Dermis microvascular lymphatic vessel endothelial cell (primary cell): ENCODE measurements at places on chromosomes 12 and 14. TPM values are rescaled to one million over a fixed set of nuclear protein-coding genes. Genes with fewer than 3 reads are reported as not detected.
A peak's percentile ranks its signal among the peaks of the same experiment; 100 is the strongest.

DNA sequence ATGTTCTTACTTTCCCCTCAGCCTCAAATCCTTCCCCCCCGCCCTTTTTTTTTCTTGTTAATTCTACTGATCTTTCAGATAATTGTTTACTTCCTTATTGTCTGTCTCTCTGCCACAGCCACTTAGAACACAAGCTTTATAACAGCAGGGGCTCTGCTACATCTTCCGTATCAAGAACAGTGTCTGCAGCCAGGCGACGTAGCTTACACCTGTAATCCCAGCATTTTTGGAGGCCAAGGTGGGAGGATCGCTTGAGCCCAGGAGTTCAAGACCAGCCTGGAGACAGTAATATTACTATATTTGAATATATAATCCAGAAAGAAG is 5.4 kb downstream of the SOS2 start:
- DNase-seq, result no peak

DNA sequence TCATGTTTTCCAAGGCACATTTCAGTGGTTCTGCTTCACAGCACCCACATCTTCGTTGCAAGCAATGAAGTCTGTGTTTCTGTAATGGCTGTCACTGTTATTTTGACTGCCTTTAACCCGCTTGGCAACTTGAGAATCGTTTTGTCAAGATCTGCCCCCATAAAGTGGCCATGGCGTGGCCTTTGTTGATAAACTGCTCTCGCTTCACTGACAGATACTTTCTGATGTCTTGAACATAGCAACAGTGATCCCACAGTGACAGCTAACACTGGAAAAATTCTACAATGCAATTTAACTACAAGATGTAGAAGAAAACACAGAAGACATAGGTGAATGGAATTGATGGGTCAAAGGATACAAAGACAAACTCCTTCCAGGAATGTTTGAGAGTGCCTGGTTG is 184.2 kb downstream of the KLHL28 start:
- DNase-seq, result no peak

The NTN4 gene
- total RNA-seq, result 204 and 516 TPM in 2 replicates

DNA sequence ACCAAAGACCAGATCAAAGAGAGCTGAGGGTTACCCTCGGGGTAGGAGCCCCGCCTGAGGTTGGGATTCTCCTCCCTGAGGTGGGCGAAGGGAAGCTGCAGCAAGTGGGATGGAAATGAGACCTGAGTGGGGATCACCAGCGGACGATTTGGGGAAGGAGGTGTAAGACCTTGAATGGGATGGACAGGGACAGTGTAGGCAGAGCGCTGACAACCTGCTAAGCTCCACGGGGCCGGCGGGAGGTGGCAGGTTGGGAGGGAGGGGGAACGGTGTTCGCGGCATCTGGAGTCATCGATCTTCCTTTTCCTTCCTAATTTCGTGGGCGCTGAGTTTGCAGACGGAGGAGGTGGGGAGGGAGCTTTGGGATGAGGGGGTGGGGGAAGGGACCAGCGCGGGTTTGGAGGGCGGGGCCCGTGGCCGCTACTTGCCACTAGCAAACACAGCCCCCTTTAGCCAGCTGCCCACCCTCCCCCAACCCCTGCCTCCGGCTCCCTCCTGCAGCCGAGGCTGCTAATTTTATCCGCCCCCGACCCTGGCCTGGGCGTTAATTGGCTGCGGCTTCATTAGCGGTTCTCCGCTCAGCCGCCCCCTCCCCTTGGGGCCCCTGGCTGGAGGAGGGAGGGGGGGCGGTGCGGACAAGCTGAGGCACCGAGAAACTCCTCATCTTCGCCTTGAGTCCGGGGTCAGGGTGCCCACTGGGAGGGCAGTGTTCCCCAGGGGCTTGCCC is 2.8 kb upstream of the SHMT2 start:
- no peak for DNase-seq

DNA sequence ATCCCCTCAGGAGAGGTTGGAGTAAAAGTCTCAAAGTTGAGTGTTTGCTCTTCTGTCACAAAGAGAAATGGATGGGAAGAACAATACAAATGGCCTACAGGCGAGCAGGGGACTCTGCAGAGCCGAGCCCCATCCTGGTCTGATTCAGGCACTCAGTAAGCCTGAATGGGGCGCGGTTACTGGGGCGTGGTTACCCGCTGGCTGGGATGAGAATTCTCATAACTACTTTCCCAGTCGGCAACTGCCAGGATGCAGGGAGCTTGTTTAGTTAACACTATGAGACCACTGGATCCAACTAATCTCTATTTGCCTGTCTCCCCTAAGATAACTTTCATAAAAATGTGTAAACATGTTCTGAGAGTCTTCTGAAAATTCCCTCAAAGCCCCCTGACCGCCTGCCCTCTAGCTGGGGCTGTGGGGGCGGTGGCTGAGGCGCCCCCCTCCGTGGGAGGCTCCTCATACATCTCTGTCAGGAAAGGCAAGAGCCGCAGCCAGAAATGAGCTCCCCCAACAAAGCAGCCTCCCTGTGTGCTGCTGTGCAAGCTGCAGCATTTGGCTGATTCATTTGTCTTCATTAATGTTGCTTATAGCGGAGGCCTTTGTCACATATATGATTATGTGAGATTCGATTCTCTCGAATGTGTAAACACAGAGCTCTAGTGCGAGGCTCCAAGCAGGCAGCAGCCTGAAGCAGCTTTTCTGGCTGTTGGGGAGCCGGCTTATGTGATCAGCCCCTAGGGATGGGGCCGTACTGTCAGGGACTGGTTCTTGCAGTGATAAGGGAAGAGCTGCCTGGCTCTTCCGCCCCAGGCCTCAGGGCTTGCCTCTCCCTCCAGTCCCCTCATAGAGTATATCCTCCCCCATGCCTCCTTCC is 126.1 kb upstream of the ARHGAP5 start:
- DNase-seq, result peak; percentile 34

The SERPINA5 gene
- total RNA-seq, result 0.26 and 0.38 TPM in 2 replicates

The GPR33 gene
- total RNA-seq, result not detected in 2 replicates

GRCh38 chr14:68894802-68895703 is 84.0 kb downstream of the ACTN1 start:
- peak; percentile 85 for DNase-seq

The MFAP5 gene
- 0.13 TPM in 1 of 2 replicates, not detected in the other for total RNA-seq
